T-helper 22 cell (primary cell): ENCODE measurements at places on chromosomes 7 and 10.

- no peak for DNase-seq
These were observed 23.3 kb upstream of the SORCS3 start for GRCh38 chr10:104617831-104618230.

DNA sequence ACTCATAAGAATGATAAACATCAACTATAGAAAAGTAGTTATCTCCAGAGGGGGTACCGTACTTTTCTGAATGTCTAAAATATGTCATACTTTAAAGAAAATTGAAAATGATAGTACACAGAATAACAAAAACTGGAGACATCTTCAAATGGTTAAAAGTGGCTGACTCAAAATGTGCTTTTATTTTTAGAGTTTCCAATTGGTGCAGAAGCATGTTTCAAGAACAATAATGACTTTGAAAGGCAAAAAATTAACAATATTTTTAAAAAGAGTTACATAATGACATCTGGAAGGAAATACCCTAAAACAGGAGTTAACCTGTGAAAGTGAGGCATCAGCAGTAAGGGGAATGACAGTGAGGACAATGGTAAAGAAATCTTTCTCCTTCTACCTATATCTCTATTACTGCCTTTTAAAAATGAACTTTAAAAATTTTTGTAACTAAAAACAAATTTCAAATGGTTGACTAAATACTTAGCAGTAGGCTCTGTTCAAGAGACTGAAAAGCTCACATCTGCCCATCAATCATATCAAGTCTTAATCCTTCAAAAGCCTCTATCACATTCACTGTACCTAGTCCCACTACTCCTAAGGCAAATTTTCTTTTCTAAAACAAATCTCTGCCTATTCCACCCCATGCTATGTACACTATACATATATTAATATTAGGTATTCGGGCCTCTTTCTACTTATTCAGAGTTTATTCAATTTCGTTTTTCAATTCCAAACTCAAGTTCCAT lies 3.0 kb downstream of the ASZ1 start:
- DNase-seq, result no peak

- DNase-seq, result no peak
These were observed 68.8 kb upstream of the INSIG1 start for GRCh38 chr7:155228894-155229293.

DNA sequence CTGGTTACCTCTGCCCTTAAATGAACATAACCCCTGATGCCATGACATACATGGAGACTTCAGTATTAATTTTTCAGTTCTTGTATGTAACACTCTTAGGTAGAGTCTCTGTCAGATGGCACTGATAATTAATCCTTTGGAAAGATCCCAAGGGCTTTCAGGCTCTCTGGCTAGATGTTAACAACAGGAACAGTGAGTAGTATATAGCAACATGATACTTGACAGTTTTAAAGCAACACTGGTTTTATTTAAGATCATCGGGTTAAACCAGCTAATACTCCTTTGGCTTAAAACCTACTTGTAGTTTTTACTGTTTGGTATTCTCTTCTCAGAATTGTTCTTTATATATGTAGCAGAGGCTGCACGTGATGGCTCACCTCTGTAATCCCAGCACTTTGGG lies 27.3 kb downstream of the AHCYL2 start:
- no peak for DNase-seq

GRCh38 chr7:101128040-101128834 lies 1.3 kb downstream of the SERPINE1 start:
- DNase-seq, result no peak

DNA sequence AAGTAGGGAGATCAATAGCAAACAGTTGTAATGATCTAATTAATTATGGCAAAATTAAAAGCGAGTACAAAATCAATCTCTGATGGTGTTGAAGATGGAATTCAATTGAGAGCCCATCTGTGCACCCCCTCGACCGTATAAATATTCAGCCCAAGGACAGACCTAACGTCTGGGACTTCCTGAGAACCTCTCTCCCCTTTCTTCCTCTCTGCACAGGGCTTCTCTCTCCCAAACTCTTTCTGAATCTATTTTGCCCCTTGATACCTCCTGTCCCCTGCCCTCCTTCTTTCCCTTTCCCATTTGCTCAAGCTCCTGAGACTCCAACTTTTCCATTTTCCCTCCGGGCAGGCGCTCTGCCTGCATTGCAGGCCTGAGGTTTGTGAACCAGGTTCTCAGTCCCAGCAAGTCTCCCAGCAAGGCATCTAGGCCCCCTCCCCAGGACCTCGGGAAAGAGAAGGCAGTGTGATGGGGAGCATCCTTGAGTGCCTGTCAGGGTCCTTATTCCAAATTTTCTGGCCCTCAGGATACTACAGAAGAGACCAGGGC lies 8.5 kb upstream of the PAX2 start:
- no peak for DNase-seq

DNA sequence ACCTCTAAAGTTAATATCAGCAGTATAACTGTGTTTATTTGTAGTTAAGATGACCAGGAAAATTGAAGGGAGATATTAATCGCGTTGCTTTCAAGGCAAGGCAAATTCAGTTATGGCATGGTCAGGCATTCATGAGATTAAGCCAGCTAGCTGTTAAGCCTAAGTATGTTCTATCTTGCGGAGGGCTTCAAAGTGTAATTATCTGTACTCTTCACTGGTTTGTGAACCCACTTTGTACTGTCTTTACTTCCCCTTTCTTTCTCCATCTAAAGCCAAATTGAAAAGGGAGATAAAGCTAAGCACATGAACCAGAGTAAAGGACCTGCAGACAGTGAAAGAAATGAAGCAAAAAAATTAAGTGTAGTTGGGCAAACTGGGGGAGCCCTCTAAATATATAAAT lies 483.1 kb upstream of the NRP1 start:
- DNase-seq, result no peak

GRCh38 chr7:94115316-94115715 lies 111.2 kb upstream of the BET1 start:
- DNase-seq, result no peak

GRCh38 chr7:106534271-106534846 lies 126.6 kb downstream of the CCDC71L start:
- no peak for DNase-seq

- DNase-seq, result no peak
These were observed 50.2 kb downstream of the ABI1 start for GRCh38 chr10:26810435-26811026.

GRCh38 chr10:125691160-125691981 lies 8.4 kb upstream of the TEX36 start:
- DNase-seq, result no peak

- DNase-seq, result no peak
These were observed 494.1 kb upstream of the NRP1 start for GRCh38 chr10:33828592-33828991.

DNA sequence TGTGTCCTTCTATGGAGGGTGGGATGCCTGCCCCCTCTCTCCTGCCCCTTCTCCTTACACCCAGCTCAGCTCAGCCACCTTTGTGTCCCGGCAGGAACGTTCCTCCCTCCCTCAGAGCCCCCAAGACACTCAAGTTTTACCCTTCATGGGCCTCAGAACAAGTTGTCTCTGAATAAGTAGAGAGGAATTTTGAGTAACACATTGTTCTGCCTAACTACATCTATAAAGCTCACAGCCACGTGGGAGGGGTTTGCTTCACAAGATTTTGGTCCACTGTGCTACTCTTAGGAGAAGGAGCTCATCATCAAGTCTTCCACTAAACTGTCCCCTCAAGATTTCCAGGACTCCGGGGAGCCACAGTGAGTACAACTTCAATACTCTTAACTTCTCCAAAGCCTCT lies 51.6 kb upstream of the ZNF32 start:
- DNase-seq, result no peak
